CD4-positive, alpha-beta T cell treated with Interleukin-6 for 4 hours (primary cell): ENCODE measurements at places on chromosomes 6 and 20.

DNA sequence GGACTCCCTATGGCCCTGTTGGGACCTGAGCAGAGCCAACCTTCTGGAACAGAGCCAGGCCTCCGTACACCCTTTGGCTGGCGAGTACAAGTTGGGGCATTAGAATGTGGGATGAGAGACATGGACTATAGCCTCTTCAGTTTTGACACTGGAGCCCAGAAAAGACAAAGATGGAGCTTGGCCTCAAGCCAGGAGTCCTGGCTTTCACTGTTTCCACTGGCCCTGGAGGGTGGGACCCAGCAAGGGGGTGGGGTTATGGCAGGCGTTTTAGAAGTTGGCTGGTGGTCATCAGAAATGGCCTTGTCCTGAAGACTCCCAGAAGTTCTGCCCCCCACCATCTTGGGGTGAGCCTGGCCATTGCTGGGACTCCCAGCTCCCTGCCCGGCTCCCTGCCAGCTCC, 21.8 kb downstream of the ITPR3 start:
- DNase-seq: no peak

DNA sequence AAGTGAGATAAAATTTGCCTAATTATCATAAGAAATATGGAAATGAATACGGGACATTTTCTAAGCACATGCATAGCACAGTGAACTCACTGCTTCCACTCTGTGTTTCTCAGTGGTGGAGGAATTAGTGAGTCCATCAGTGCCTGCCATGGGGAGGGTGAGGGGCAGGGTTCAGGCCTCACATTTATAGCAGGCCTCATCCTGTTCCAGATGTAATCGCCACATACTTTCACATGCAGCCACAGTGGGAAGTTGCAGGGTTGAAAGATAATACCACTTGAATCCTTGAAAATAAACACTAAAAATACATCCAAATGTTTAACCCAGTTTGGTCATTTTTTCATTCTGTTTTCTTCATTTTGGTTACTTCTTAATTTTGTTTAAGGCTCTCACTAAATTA, 29.9 kb upstream of the ANKEF1 start:
- no peak for DNase-seq

DNA sequence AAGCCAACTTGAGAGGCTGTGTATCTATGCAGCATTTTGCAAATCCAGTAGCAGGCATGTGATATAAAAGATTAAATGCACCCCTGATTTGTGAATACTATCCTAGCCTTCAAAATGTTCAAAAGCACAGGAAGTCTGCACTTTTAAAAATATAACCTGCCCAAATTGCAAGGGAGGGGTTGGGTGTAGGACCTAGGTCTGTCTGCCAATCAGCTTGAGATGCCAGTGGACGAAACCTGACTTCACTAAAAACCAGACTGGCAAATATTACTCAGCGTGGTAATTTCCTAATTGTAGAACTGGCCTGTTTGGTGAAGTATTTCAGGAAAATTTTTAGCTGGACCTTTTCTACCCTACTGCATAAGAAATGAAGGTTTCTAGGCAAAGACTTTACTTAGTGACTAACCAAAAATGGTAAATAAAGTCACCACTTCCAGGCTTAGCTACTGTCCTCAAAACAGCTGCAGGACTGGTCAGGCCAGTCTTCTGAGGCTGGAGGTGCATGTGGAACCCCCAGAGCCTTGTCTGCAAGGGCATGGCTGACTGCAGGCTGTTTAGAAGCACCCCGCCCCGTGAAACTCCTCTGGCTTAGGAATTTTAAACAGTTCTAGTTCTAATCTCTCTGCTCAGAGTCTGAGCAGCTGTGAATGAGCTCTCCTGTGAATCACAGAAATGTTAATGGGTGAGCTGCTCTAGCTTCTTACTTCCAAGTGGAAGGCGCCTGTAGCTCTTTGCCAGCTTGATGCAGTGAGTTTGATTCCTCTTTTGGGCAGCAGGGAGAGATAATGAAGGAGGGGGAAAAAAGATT, 104.4 kb upstream of the ESR1 start:
- DNase-seq: no peak

GRCh38 chr6:35237476-35237875, 22.1 kb upstream of the ZNF76 start:
- no peak for DNase-seq

- no peak for DNase-seq
These were observed 95.1 kb downstream of the LIN28B start for GRCh38 chr6:105051941-105052471.

DNA sequence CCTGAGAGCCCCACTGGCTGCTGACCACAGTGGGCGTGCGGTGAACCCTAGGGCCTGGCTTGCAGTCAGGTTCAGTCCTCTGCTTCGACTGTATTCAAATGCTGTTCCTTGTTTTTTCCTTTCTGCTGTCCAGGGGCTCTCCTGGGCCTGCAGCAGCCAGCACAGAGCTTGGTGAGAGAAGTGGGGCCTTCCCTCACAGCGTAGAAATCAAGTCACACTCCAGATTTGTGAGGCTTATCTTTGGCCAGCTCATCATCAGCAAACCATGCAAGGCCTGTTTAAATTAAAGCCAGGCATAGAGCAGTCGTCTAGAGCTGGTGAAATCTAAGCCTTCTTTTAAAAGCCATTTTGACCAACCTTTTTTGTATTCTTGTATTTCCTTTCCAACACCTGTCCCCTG, 8.4 kb downstream of the FAM120B start:
- DNase-seq: no peak

GRCh38 chr6:80215063-80215462, 108.6 kb downstream of the BCKDHB start:
- DNase-seq: no peak

DNA sequence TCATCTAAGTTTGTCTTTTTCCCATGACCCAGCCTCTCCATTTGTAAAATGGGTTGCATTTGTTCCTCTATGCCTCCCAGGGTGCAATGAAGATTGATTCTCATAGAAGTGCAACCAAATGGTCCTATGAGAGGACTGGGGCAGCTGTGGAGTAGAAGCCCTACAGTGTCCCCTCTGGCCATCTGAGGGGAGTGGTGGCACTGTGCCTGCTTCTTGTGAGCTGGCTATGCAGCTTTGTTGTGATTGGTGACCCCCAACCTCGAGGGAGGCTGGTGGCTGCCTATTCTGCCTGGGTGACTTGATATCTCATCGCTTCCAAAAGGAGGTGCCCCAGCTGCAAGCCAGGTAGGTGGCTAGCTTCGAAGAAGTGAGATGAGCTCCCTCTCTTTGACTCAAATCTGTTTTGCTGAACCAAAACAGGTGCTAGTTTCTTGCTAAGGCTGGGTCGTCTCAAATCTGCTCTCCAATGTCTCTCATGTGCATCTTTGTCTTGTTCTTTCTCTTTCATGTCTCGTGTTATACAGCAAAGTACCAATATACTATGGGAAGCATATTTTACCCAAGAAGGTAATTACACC, 33.9 kb downstream of the TXLNB start:
- DNase-seq: no peak

- no peak for DNase-seq
These were observed 21.1 kb downstream of the MRPL14 start for GRCh38 chr6:44105993-44106740.

DNA sequence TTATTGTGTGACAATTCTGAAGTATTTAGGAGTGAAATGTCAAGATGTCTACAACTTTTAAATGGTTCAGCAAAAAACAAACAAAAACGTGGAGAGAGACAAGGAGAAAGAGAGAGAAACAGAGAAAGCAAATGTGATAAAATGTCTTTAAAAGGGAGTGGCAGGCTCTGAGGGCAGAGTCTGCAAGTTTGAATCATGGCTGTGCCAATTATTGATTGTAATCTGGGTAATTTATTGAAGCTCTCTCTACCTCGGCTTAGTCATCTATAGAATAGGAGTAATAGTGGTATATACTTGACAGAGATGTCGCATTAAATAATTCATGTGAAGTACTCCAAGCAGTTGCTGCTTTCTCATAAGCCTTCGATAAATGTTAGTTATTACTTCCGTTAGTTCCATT, 61.3 kb upstream of the ARID1B start:
- DNase-seq: no peak

GRCh38 chr20:47063407-47063806, 168.8 kb downstream of the EYA2 start:
- no peak for DNase-seq

GRCh38 chr20:43942201-43942590, 27.5 kb downstream of the TOX2 start:
- DNase-seq: no peak

- no peak for DNase-seq
These were observed 33.9 kb upstream of the TXLNB start for GRCh38 chr6:139325686-139326085.

- DNase-seq: no peak
These were observed 168.7 kb upstream of the FUT9 start for GRCh38 chr6:95847061-95847460.

- no peak for DNase-seq
These were observed 13.9 kb downstream of the C6orf15 start for GRCh38 chr6:31098449-31098938.

DNA sequence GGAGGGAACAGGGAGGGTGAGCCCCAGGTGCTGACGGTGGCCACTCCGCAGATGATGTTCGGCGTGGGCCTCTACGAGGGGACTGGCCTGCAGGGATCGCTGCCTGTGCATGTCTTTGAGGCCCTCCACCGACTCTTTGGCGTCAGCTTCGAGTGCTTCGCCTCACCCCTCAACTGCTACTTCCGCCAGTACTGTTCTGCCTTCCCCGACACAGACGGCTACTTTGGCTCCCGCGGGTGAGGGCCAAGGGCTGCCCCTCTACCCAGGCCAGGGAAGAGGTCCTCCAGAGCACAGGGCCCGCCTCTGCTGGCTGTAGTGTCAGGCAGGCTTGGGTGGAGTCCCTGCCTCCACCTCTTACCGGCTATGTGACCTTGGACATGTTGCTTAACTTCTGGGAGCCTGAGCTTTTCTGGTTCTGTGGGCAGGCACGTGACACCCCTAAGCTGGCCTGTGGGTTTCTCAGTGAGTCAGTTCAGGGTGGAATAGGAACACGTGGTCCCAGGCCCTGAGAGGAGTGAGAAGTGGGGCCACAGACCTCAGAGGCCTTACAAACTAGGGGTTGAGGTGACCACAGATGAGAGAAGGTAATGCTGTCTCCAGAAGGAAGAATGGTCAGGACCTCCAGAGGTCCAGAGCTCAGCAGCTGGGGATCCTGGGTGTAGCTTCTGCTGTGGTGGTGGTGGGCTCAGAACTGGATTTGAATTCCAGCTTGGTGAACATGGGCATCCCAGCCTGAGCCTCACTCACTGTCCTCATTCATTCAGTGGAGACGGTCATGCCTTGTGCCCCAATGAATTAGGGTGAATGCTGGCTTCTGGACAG, 11.9 kb downstream of the PCIF1 start:
- no peak for DNase-seq

DNA sequence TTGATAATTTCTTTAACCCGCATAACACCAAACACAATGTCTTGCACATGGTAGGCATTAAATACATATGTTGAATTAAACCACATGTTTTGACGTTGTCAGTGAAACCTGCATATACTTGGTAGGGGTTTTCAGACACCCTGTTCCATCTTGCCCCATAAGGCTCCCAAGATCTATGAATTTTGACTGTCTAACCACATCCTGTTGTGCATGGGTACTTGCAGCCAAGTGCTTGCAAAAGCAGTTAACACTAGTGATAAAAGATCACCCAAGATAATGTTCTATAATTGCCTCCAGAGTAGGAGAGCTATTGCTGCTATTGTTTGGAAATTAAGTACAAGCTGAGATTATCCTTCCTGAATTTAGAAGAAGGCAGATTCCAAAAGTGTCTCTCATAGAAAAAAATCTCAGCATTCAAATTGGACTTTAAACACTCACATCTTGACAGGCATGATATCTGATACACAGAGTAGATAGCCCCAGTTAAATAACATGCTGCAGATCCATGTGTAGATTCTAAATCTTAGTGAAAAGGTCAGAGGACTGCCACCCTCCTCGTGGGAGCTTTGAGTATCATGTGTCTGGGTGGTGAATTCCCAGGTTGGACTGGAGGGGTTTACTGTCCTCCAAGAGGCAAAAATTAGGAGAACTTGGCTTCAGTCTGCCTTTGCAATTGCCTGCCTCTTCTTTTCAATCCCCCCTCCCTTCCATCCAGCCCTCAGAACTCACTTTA, 25.8 kb upstream of the CCN6 start:
- peak; percentile 58 for DNase-seq

DNA sequence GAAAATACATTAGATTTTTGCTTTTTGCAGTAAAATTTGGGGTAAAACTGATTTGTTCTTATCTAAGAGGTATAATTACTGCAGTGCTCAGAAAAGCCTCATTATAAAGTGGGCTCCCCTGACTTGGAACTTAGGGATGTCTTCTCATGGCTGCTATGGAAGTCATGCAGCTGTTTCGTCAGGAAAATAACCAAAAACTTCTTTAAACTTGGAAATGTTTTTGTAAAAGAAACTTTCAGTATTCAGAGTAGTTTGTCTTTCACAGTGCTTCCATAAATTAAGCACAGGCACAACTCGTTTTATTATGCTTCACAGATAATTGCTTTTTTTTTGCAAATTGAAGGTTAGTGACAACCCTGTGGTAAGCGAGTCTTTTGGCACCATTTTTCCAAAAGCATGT, 6.8 kb downstream of the MAPK14 start:
- no peak for DNase-seq

GRCh38 chr20:63156221-63156671, 59.7 kb downstream of the YTHDF1 start:
- DNase-seq: no peak

GRCh38 chr6:124882579-124883393, 79.5 kb upstream of the RNF217 start:
- no peak for DNase-seq

- no peak for DNase-seq
These were observed 24.6 kb downstream of the DSTN start for GRCh38 chr20:17594443-17594842.

DNA sequence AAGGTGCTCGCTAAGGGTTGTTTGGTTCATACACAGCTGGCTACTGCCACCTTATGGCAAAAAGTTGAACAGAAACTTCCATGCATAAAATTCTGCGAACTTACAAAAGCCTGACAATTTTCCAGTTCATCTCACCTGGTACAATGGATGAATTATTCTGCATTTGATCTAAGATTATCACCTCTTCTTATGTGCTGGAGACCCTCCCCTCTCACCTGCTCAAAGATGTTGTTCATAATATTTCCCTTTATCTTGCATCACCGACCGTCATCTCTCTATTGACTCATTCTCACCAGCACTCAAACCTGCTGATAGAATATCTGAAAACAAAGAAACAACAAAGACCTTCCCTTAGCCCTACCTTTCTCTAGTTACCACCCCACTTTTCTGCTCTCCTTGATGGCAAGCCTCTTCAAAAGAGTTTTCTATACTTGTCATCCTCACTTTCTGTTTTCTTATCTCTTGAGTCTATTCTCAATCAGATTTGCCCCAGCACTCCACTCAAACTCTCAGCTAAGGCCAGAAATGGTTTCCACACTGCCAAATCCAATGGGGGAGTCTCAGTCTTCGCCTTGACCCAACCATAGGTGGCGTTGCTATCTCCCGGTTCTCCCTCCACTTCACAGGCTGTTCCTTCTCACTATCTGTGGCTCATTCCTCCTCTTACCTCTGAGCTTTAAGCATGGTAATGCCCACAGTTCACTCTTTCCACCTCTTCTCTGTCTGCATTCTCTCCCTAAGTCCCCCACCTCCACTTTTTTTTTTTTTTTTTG, 25.8 kb downstream of the SNRNP48 start:
- peak; percentile 44 for DNase-seq

GRCh38 chr20:31849306-31849930, 4.0 kb upstream of the FOXS1 start:
- no peak for DNase-seq

- no peak for DNase-seq
These were observed 19.6 kb downstream of the SOBP start for GRCh38 chr6:107509506-107509905.
